Thyroid gland (tissue), 4 donors: ENCODE measurements at places on chromosomes 3 and 15. TPM values are rescaled to one million over a fixed set of nuclear protein-coding genes. Genes with fewer than 3 reads are reported as not detected.

Gene DUT
- 155 TPM for total RNA-seq

Gene ST3GAL6
- 7.9 TPM for total RNA-seq

Gene ENTPD3
- 2.1 TPM for total RNA-seq

Gene IL16
- 11.5 TPM for total RNA-seq

Gene P3H2
- total RNA-seq, result 6.8 TPM

Gene GOLGA8S
- 2.7 TPM for total RNA-seq

Gene FETUB
- total RNA-seq, result not detected

Gene ZNF35
- total RNA-seq, result 13.6 TPM

Gene STRIT1
- total RNA-seq, result not detected

Gene SERINC4
- not detected for total RNA-seq

Gene AGBL1
- total RNA-seq, result not detected

Gene SIDT1
- total RNA-seq, result 3.1 TPM

Gene EXD1
- total RNA-seq, result not detected
